ENCODE measurements at places on chromosomes 4 and X.

DNA sequence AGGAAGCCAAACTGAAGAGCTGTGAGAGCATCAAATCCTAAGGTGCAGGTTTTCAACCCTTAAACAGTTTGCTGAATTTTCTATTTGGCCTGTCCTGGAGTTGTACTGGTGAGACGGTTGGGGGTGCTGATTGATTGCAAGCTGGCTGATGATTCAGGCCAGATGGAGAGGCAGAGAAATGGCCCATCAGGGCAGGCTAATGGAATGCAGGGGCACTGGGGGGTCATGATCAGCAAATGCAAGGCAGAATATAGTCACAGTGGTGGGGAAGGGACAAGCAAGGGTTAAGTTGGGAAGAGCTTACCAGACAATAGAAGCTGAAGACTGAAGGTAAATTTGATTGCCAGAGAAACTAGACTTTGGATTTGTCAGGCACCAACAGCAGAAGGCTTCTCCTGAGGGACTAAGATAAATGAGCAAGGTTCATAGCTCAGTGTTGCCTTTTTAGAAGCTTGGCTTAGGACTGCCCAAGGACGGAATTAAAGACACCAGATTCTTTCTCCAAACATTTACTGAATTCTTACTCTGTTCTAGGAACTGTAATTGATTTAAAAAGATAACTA, 4.3 kb upstream of the AADAT start:
- DNase-seq, result no peak

- DNase-seq, result no peak
Observed at GRCh38 chrX:39577985-39578869, 519.5 kb downstream of the BCOR start.

DNA sequence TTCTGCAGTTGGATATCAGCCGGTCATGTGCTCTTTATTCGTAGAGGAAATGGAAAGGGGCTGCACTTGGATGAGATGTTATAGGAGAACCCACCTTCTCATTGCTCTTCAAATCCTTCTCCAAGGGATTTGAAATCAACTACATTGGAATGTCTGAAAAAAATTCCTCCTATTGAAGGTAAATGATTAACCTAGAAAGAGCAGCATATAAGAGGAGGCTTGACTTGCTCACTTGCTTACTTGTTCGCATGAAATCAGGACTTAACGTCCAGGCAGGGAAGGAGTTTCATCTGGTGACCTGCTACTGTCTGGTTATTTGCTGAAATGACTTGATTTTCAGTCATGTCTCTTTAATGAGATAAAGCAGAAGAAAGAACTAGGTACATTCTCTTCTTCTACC, 338.4 kb upstream of the NOCT start:
- no peak for DNase-seq

DNA sequence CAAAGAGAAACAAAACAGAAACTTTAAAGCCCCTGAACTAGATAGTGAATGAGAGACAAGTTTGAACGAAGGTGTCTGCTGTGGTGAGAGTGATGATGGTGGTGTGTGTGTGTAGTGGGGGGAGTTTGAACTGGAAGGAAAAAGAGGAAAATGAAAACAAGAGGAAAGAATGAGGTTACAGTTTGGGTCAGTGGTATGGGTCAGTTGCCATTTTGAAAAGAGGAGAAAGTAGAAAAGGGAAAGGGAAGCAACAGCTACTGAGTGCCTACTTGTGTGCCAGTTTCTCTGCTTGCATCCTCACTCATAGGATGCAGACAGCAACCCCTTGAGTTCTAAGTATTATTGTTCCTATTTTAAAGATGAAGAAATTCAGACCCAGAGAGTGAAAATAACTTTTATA, 26.0 kb downstream of the NHSL2 start:
- no peak for DNase-seq

DNA sequence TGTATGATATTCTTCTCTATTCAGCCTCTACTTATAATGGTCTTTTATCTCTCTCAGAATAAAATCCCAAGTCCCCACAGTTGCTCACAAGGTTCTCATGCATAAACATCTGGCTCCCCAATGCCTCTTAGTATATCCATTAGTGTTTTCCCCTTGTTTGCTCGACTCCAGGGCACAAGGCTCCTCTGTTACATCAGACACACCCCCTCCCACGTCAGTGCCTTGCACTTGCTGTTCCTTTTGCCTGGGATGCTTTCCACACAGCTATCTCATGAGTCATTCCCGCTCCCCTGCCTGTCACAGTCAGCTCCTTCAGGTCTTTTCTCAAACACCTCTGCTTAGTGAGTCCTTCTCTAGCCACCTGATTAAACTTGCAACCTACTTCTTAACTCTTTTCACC, 260.2 kb downstream of the IL1RAPL1 start:
- no peak for DNase-seq

DNA sequence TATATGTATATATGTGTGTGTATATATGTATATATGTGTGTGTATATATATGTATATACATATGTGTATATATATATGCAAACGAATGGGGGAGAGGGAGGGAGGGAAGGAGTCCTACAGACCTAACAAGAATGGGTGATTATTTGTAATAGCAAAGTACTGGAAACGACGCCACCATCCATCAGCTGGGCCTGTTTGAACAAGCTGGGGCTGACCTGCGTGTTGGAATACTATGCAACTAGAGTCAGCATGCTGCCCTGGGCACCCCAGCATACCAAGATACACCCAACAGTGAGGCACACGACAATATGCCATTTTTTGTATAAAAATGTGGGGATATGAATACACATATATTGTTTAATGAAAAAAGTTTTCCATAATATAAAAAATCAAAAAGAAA, 21.6 kb upstream of the CCNQ start:
- DNase-seq, result no peak

DNA sequence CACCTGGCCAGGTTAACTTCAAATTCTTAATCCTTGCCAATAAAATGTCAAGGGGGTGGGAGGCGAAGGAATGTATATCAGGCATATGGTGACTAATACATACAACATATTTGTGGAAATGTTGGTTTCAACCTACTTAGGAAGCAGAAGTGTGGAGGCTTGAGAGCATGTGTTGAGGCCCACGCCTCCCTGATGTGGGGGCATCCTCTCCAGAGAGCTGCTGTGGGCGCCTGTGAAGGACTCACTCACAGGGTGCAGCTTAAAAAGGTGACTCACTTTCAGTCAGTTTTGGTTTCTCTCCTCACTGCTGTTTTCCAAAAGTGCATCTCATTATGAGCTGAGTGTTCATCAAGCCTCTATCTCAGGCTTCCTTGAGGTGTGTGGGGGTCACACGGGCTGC, 27.5 kb downstream of the LNX1 start:
- DNase-seq, result no peak

DNA sequence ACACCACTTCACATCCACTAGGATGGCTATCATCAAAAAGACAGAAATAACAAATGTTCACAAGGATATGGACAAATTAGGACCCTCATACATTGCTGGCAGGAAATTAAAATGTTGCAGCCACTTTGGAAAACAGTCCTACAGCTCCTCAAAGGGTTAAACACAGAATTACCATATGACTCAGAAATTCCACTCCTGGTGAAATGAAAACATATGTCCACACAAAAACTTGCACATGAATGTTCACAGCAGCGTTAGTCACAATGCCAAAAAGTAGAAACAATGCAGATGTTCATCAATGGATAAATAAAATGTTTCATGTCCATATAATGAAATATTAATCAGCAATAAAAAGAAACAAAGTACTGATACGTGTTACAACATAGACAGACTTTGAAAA, 15.1 kb downstream of the S100G start:
- no peak for DNase-seq

DNA sequence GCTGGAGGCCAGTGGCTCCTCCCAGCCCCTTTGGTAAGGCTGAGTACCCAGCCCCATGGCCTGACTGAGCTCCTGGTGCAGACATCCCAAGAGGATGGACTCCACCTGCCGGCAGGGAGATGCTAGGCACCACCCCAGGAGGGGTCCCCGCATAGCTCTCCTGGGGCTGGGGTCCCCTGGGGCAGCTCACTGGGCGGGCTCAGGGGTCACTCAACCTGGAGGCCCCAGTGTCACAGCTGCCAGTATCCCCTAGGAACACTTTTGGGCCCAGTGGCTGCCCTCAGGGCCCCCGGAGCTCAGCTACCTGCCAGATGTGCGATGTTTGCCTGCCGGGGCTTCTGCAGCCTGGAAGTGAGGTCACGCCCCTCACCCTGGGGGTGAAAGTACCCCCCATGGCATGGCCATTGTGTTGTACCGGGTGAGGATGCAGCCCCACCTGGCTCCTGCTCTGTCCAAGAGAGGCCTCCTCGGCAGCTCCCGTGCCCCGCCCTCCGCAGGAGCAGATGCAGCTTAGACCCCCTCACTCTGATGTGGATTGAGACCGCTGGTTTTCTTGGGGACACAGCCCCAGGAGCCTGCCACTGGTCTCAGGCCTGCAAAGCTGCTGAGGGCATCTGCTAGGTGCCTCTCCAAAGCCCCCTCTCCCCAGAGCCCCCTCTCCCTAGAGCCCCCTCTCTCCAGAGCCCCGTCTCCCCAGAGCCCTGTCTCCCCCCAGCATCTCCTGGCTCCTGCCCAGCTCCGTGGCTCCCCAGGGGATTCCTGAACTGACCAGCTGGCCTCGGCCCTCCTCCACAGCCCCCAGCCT, 6.7 kb upstream of the HGFAC start:
- DNase-seq, result no peak

GRCh38 chrX:155891446-155892210, 10.5 kb downstream of the VAMP7 start:
- DNase-seq, result no peak

DNA sequence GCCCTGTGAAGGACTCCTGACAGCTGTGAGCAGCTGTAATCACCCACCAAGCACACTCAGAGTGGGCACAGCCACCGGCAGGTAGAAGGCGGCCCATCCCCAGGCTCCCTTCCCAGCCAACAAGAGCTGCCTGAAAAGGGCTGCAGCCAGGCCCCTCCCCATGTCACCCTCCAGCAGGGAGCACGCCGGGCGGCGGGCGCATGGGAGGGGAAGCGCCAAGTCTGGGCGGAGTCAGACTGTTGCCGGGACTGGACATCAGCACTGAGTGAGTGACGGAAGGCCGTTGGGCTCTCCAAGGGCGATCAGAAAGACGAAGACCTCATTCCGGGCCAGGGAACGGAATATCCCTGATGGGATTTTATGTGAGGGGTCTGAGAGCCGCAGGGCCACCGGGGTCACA, 82.1 kb downstream of the PPP2R2C start:
- DNase-seq, result no peak

DNA sequence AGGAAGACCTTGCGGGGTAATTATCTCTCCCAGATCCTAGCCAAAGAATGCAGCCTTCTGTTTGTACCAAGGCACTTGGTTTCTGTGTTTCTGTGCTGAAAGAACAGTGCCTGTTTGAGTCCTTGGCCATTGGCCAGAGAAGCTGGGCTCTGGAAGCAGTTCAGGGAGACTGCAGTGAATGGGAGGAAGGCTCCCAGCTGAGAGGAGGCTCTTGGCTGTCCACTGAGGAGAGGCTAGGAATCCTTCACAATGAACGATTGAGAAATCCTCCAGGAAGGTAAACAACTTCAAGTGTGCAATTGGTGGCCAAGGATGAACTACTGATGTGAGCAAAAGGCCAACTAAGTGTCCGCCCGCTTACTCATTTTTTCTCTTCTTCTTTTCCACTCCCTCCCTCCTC, 61.3 kb downstream of the HS3ST1 start:
- DNase-seq, result no peak

- DNase-seq, result no peak
Observed at GRCh38 chr4:3791910-3792542, 25.8 kb downstream of the ADRA2C start.

- no peak for DNase-seq
Observed at GRCh38 chr4:109332926-109333464, 30.5 kb upstream of the COL25A1 start.

DNA sequence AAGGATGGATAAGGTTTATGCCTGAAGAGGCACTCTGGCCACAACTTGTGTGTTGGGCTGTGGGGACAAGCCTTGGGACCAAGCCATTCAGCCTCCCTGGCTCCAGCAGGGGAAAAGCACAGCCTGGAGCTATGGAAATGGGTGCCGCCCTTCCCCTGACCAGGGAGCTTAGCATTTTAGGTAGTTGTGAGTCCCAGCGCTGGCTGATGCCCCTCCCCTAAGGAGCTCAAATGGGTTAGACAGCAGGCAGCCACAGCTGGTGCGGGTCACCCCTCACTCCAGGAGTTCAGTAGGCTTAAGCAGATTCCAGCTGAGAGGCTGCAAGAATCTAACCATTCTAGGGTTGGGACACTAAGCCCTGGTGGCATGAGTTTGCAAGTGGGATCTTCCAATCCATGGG, 172.9 kb downstream of the KCNIP4 start:
- DNase-seq, result no peak

GRCh38 chr4:68249434-68249833, 3.9 kb upstream of the TMPRSS11B start:
- no peak for DNase-seq

GRCh38 chr4:3605491-3605890, 73.3 kb upstream of the LRPAP1 start:
- no peak for DNase-seq

GRCh38 chr4:101103381-101104142, 243.8 kb downstream of the PPP3CA start:
- DNase-seq, result no peak

GRCh38 chrX:5915783-5916182, 312.9 kb downstream of the NLGN4X start:
- DNase-seq, result no peak

GRCh38 chr4:85818700-85819099, 343.8 kb downstream of the ARHGAP24 start:
- DNase-seq, result no peak

DNA sequence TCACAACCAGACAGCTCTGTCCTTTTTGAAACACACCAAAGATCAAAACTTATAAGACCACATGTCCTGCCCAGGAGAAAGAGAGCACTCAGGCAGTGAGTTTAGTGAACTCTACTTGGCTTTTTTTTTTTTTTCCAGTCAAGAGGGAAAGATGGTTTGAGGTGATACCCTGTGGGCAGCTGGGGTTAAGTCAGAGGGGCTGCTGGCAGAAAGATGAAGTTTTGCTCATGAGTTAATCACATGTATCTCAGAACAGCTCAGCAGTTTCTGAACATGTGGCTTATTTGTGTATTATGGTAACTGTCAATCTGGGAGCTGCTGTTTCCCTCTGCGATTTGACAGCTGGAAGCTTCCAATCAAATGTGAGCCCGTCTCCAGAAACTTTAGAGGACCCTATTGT, 56.4 kb upstream of the MAP3K15 start:
- no peak for DNase-seq

- DNase-seq, result peak; percentile 24
Observed at GRCh38 chr4:37802068-37802666, 24.3 kb upstream of the PGM2 start.

DNA sequence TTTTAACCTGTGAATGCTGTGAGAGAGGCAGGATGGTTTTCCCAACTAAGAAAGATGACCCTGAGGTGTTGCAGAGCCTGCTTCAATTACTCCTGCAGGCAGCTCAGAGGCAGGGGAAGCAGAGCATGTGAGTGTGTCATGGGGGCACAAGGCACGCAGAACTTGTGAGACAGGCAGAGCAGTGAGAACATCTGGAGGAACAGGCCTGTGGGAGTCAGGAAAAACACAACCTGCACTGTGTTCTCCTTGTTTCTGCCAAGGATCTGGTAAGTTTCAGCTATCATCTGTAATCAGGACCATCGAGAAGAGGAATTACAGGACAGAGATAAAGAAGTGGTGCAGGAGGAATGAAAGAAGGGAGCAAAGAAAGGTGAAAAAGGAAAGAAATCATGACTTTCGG, 741.8 kb upstream of the INTU start:
- no peak for DNase-seq
